ENCODE measurements at places on chromosomes 3 and 15.

DNA sequence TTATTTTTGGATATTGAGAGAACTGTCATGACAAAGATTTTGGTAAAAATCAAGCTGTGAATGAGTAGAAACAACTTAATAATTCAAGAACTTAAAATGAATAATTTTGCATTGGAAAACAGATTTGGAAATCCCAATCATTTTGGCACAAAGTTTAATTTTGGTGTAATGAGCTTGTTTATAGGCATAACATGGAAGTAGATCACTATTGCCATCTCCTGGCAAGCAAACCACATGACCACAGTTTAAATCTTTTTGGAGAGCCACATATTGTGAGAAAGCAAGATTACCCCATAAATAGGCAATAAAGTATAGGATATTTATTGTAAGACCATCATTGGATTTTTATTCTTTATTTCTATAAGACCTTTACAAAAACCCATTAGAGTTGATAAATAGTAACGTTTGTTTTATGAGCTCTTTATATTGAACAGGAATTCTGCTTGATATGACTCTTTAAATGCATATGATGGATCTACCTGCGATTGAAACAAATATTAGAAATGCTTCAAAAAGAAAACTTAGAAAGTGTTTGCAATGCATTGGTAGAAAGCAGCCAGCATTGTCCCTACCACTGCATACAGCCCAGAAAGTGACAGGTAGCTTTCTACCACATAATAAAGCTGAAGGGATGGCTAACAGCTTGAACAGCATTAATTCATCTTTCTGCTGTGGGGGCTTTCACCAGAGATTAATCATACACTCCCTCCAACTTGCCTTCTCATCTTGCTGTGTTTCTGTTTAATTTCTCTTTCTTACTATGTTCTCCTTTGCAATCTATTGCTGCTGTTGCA, 766.8 kb downstream of the TBL1XR1 start:
- no peak for DNase-seq

GRCh38 chr15:47289656-47290055, 427.6 kb upstream of the SEMA6D start:
- DNase-seq = no peak

GRCh38 chr3:56772952-56773938, 28.5 kb downstream of the ARHGEF3 start:
- DNase-seq = no peak

- DNase-seq = no peak
Observed at GRCh38 chr3:114660808-114661207, 367.0 kb downstream of the TIGIT start.

DNA sequence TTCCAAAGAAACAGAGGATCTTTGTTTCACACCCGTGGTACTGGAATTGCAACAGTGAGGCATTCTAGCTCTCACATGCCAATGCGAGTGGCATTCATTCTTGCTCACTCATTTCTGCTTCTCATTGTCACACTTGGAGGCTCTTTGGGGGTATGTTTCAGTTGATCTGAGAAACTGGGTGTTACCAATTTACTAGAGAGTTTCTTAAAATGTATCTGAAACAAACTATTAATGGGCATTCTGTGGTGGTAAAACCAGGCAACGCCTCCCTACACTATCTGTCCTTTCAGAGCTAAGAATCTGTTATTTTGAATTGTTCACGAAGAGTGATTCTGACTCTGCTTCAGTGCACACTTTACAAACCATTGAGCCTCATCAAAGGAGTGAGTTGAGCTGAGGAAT, 140.6 kb upstream of the BHLHE40 start:
- DNase-seq = no peak

GRCh38 chr3:113638910-113639309, 57.5 kb downstream of the USF3 start:
- no peak for DNase-seq

DNA sequence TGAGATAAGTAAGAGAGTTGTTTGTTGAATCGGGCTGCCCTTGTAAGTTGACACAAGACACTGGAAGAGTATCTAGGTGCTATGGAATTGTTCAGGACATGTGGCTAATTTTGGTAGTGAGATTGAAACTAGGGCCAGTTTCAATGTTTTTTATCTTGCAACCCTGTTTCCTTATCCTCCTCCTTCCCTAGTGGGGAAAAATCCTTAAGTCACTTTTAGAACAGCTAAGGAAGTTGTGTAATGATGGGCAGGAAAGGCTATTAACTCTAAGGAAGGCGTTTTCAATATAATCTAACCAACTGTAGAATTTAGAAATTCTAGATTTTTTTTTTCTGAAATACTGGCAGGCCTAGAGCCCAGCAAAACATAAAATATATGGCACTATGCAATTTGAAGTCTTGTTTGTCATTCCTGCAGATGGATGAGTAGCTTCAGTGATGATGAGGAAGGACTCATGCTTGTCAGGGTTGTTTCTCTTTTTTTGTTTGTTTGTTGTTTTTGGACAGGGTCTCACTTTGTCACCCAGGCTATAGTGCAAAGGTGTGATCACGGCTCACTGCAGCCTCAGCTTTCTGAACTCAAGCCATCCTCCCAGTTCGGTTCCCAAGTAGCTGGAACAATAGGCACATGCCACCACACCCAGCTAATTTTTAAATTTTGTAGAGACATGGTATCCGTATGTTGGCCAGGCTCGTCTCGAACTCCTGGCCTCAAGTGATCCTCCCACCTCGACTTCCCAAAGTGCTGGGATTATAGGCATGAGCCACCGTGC, 27.6 kb upstream of the ADAMTS9 start:
- DNase-seq = no peak

DNA sequence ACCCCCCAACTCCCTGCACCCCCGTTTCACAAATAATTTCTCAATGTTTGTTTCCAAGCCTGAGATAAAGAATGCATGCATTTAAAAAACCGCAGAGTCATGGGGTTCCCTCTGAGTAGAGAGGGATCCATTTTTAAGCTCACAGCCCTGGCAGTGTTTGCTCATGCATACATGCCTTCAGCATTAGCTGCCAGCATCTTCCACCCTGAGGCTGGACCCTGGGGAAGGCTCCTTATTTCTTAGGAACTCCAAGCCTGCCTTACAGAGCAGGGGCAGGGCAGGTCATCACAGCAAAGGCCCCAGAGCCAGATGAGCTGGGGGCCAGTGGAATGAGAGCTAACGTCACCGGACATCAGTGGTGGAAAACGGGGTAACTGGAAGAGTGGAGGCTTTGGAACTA, 31.3 kb downstream of the TLE3 start:
- no peak for DNase-seq

DNA sequence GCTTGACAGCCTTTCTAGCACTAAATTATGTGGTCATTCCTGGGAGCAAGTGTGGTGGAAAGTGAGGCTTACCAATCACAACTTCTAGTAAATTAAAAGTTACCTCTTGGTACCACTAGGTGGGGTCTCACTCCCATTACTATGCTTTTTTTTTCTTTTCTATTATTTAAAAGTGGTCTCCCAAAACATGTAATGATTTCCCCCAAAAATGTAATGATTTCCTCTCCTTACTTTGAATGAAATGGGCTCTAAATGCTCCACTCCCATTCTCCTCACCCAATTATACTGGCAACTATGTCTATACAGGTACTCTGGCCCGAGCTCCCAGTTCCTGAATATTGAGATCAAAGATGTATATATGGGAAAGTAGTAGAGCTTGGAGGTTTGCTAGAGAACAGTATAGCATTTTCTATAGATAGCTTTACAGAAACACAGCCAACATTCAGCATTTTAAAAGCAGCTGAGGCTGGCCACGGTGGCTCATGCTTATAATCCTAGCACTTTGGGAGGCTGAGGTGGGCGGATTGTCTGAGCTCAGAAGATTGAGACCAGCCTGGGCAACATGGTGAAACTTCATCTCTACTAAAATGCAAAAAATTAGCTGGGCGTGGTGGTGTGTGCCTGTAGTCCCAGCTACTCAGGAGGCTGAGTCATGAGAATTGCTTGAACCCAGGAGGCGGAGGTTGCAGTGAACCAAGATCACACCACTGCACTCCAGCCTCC, 70.9 kb downstream of the DCUN1D1 start:
- DNase-seq = no peak

DNA sequence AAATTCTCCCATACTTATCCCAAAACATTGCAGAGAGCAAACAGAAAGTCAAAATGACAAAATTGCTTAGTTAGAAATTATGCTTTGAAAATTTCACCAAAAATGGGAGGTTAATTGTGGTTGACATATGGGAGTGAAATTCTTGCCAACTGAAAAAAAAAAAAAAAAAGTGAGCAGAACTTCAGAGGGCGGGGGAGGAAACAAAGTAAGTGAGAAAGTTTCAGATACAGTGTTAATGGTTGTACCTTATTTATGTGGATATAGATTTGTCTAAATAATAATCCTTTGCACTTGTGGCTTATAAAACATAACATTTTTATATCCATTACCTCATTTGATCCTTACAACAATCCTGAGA, 91.5 kb upstream of the RAP2B start:
- no peak for DNase-seq

DNA sequence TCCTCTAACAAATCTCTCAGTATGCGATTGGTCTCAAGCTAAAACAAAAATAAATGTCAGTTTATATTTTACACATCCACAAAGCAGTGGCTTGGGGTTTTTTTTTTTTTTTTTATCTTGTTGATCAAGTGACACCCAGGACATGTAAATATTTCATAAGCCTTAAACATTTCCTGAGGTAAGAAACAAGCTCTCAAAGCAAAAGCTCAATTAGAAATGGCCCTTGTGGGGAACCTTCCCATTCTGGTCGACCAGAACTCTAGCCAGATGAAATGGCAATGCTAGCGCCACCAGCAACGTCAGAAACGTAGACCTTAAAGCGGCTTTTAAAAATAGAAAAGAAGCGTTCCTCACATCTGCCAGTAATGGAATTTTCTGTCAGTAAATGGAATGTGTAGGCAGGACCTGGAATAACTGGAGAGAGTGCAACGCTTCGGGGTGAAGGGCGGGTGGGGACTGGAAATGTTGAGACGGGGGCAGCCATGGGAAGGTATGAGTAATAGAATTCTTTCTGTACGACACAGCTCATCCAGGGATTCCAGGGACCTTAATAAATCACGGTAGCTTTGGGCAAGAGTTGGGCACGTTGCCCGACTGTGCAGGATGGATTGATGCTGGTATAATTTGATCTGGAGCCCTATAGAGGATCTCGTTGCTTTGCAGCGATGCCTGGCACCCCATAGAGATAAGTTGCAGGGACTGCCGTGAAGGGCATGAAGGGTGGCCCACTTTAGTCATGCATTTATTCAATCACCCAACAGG, 44.4 kb downstream of the BTD start:
- no peak for DNase-seq

DNA sequence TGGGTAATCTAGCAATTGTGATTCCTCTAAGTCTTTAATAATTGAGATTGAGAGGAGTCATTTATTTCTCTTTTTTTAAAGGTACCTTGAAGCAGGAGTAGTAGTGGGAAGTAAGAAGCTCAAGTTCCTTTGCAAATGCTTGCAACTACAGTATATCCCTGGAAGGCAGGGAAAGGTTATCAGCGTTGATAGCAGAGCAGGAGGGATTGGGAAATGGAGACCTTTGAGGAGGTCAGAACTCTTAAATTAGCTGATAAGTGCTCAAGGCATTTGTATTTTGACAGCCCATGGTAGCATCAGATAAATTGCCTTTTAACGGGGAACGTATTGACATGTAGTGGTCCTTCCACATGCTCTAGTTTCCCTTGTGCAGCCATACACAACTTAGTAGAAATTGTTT, 47.7 kb downstream of the MEF2A start:
- no peak for DNase-seq

DNA sequence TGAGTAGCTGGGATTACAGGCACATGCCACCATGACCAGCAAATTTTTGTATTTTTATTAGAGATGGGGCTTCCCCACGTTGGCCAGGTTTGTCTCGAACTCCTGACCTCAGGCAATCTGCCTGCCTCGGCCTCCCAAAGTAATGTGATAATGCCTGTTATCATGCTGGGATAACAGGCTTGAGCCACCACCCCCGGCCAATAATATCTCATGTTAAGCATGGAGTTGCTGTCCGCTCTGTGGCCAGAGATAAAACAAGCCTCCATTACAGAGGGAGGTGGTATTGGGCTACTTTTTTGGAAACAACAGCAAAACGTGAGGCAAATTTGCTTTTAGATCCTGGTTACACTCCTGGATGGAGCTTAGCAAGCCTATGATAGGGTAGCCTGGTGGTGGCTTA, 32.9 kb upstream of the ALG1L2 start:
- DNase-seq = no peak

- no peak for DNase-seq
Observed at GRCh38 chr3:119891944-119892721, 110.2 kb downstream of the NR1I2 start.
